Activated T-cell treated with anti-CD3 and anti-CD28 coated beads for 48 hours (primary cell): ENCODE measurements at places on chromosomes 11 and 22.

DNA sequence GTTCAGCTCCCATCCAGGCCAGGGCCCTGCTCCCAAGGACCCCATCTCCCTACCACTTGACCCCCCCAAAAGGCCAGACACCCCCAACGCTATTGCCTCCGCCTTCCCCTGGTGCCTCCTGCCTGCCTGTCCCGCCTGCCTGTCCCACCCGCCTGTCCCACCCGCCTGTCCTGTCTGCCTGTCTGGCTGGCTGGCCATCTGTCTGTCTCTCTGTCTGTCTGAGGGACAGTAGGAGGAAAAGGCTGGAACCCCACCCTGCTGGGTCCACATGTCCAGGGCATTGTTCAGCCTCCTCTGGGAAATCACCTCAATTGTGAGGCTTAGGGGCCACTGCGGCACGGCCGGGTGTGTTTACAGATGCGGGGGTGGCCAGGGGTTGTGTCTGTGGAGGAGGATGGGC, 25.3 kb upstream of the CBX7 start:
- no peak for DNase-seq

GRCh38 chr22:46542011-46542985, 4.9 kb upstream of the CELSR1 start:
- DNase-seq = peak; percentile 70

DNA sequence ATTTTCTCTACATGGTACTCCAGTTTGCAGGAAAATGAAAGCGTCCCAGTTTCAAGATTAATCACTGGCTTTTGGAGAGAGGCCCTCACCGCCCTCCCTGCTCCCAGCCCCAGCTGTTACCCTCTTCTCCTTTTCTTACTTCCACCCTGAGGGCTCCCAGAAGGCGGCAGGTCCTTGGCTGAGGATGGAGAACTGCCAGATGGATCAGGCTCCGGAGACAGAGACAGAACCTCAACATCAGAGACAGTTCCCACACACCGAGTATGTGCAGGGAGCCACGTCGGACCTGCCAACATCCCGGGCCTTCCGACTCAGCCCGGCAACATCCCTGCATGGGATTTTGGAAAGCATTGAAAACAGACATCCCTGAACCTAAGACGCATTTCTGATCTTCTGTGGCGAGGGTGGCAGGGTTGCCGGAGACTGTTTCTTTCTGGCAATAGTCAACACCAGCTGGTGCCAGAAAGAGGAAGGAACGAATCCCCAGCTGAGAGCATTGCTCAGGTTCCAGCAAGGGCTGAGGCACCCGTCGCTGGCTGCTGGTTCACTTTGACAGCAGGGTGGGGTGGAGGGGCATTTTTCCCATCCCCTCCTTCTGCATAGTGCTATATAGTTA, 467.1 kb downstream of the MIAT start:
- DNase-seq = no peak

GRCh38 chr11:2280208-2280607, 9.8 kb upstream of the ASCL2 start:
- DNase-seq = no peak

DNA sequence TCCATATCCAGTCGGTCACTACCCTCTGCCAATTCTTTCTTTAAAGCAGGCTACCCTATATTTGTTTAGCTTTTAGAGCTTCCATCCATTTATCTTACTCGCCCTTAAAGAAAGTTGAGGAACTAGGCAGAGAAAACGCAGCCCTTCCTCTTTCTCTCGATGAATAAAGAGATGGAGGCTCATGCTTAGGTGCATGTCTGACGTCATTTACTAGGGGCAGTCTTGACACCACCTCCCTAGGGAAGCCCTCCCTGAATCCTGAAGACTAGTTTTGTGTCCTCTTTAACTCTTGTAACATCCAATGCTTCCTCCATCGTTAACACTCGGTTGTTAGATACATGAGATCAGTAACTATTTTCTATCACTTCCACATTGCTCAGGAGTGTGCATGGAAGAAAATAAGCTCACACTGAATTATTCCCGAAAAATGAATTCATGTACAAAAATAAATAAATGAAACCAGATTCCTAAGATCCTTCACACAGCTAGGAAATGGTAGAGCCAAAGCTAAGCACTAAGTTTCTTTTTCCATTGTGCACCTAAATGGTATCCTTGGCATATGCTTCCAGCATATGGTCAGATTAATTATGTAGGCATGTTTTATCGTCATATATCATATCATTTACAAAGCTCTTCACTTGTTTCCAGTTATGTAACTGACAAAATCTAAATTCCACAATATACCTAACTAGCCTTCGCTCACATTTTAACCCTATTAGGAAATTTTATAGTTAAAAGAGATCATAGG, 291.2 kb downstream of the OPCML start:
- DNase-seq = no peak

DNA sequence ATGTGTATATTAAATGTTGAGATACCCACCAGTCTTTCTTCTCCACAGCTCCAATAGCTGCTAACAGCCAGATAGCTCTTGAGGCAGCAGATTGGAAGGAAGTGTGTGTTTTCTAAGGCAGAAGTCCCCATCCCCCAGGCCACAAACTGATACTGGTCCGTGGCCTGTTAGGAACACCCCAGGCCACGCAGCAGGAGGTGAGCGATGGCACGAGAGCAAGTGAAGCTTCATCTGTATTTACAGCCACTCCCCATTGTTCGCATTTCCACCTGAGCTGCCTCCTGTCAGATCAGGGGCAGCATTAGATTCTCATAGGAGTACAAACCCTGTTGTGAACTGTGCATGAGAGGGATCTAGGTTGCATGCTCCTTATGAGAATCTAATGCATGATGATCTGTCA, 12.7 kb downstream of the CCDC73 start:
- DNase-seq = no peak

GRCh38 chr11:27248576-27249509, 114.2 kb downstream of the CCDC34 start:
- no peak for DNase-seq

GRCh38 chr22:44381761-44382115, 69.0 kb upstream of the SHISAL1 start:
- no peak for DNase-seq

DNA sequence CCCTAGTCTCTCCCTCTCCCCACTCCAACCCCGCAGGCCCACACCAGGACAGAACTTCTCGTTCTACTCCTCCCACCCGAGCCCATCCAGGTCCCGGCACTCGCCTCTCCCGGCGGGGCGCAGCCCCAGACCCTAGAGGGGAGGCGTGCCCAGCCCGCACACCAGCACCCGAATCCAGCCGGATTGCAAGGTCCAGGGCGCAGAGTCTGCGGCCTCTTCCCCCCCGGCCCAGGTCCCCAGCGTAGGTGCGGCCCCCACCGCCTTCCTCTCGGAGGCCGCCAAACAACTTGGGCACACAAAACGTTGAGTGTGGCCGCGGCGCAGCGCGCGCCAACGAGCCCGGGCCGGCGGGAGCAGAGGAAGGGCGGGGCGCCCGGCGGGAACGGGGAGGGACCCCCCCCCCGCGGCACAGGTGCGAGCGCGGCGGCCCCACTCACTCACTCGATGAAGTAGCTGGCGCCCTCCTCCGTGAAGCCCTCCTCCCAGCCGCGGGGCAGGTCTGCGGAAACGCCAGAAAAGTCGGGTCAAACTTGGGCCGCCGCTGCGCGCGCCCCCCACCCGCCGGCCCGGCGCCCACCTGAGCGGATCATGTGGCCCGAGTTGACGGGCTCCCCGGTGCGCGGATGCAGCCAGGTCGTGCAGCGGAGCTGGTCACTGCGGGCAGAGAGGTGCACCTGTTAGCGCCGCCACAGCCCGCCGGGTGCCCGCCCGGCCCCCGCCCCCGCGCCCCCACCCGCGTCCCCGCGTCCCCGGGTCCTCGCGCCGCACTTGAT, 480 bp downstream of the PLEKHA7 start:
- peak; percentile 3 for DNase-seq

GRCh38 chr11:113683481-113684046, 22.5 kb downstream of the TMPRSS5 start:
- DNase-seq = no peak

- no peak for DNase-seq
Measured at GRCh38 chr22:40487663-40488249, 117.4 kb downstream of the SGSM3 start.

DNA sequence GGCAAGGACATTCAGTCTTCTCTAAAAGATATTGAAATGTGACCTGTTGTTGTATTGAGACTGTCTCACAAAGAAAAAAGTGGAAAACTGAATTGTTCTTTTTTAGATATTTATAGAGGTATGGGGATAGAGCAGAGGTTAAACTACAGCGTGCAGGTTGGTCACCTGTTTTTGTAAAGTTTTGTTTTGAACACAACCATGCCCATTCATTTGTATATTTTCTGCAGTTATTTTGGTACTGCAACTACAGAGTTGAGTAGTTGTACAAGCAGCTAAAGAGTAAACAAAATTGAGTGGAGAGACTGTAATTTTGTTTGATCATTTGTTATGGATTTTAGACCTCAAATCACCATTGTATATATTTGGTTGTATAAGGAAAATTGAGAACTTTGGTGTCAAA, 11.3 kb downstream of the EED start:
- no peak for DNase-seq

DNA sequence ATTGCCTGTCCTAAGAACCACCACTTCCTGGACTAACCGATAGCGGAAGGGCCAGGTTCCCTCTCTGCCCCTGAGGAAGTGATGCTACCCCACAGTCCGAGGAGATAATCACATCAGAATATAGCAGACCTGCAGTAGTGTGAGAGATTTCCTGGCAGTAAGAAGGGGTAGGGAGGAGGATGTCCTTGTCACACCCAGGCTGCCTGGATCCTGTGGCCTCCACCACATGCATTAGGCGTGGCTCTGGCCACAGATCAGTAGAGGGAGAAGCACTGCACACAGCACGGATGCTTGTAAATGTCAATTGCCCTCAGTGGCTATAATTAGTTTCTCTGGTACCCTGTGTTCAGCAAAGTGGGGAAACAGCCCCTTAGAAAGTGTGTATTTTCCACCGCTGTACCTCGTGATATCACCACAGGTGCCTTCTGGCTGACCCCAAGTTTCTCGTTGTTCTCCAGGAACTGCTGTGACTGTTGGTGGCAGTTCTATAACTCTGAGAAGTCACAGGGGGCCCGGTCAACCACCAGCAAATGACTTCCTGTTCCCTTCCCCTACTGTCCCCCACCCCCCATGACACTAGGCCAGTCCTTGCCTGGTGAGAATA, 61.8 kb downstream of the UBASH3B start:
- DNase-seq = no peak

GRCh38 chr11:57263351-57263750, 26.3 kb upstream of the APLNR start:
- DNase-seq = no peak

- no peak for DNase-seq
Measured at GRCh38 chr11:76172583-76172982, 33.7 kb downstream of the WNT11 start.

GRCh38 chr11:63507511-63507910, 1.6 kb downstream of the LGALS12 start:
- DNase-seq = no peak

- DNase-seq = no peak
Measured at GRCh38 chr11:111845276-111846028, 25.9 kb downstream of the ALG9 start.

- DNase-seq = peak; percentile 100
Measured at GRCh38 chr11:64241241-64241490, 271 bp downstream of the FKBP2 start.

DNA sequence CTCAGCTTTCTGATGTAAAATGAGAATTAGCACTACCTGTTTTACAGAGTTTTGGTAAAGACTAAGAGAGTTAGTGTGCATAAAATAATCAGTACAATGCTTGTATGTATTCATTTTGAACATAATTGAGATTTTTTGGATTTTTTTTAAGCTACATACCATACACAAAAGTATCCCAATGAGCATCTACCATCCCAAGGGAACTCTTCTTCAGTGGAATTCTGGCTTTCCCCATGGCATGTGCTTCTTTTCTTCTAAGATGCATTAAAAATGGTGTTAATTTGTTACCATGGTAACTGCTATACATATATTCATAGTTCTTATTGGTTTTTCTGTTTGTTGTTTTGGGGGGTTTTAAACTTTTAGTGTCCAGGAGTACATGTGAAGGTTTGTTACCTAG, 17.7 kb downstream of the OR8D1 start:
- no peak for DNase-seq

DNA sequence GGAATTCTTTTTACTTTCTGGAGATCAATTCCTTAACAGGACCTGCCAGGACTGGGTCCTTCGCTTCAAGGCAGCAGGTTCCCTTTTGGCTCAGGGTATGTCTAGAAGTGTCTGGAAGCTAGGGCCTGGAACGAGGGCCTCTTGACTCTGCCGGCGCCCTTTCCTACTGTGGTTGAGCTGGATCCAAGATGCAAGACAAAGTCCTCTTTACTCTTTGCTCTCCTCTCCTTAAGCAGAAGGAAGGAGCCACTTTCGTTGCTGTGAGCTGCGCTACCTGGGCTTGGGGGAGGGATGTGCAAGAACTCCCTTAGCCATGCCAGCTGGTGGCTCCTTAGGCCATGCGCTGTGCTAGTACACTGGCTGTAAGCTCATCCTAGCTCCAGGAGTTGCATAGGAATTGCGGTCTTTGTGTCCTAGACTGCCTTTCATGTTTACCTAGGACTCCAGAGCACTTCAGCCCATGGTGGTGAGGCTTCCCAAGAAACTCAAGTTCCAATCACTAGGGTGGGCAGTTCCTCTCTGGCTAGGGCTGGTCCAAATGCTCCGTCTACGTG, 18.1 kb downstream of the GLB1L2 start:
- DNase-seq = no peak

DNA sequence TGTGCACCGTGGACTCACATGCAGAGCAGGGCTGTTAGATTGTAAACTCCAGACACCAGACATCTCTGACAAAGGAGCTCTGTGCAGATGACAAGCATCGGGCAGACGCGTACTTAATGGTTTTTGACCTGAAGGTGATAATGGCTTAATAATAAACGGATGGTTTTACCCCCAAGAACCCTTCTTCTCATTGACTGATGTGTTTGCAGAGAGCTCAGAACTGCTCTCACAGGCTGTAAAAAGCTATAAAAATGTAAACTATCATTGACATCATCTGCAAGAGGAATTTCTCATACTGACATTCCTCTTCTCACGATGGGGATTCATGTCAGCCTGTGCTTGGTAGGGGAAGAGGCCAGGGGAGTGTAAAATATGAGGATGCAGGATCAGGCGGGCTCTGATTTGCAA, 8.6 kb upstream of the ARHGAP8 start:
- no peak for DNase-seq

DNA sequence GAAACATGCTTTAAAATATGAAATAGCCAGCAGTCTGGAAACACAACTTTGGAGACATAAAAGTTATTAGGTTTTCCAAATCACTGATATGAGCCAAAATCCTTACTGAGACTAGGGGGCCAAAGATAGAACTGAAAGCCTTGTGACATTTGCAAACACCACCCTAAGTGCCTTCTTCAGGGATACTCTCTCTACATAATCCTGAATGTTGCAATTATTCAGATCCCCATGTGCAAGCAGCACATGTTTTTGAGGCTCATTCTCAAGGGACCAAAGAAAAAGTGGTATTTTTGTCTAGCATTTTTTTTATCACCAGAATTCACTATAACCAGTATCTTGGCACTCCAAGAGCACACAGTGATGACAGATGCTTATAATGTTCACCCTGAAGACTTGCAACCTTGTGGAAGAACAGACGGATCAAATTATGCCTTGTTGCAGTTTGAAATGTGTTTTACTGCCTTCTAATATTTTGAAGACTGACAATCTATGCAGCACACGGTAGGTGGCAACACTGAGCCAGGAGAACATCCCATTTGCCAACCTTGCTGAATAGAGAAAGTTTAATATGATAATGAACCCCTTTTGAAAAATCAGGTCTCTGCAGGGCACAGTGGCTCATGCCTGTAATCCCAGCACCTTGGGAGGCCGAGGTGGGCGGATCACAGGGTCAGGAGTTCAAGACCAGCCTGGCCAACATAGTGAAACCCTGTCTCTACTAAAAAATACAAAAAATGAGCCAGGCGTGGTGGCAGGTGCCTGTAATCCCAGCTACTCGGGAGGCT, 78.5 kb downstream of the PLEKHA7 start:
- no peak for DNase-seq

- no peak for DNase-seq
Measured at GRCh38 chr11:117972629-117973502, 13.3 kb upstream of the IL10RA start.
